ENCODE measurements at places on chromosomes 3 and 15.

DNA sequence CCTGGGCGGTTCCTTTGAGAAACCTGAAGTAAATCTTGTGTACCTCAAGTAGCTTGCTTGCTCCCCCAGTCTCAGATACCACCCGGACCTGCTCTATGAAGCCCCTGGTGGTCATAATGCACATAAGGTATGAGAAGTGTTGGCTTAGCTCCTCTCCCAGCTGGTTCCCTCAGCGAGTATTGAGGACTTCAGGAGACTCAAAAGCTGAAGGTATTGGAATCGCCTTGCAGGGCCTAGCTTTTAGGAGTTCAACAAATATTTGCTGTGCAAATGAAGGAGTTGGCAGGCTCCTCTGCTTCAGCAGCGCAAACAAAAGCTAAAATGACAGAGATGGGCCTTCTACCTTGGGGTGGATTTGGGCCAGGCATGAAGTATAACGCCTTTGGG lies 1.7 kb downstream of the CMTM8 start:
- DNase-seq = peak; percentile 36

- DNase-seq = peak; percentile 30
Observed at GRCh38 chr15:89406940-89407607, 72.5 kb upstream of the POLG start.

- no peak for DNase-seq
Observed at GRCh38 chr3:81838457-81838856, 77.0 kb upstream of the GBE1 start.

GRCh38 chr3:31242026-31242960 lies 290.4 kb upstream of the STT3B start:
- no peak for DNase-seq

GRCh38 chr3:42061713-42062380 lies 29.3 kb upstream of the TRAK1 start:
- DNase-seq = no peak

- DNase-seq = no peak
Observed at GRCh38 chr3:23877329-23877980, 39.3 kb downstream of the NKIRAS1 start.

Data from activated naive CD8-positive, alpha-beta T cell treated with anti-CD3 and anti-CD28 coated beads, Interleukin-2, amount 50 U/mL, for 24 hours (primary cell).